Liver (tissue), 10 donors: ENCODE measurements at places on chromosomes 4 and X.
A peak's percentile ranks its signal among the peaks of the same experiment; 100 is the strongest.

- DNase-seq = peak; percentile 53
Observed at GRCh38 chr4:140861359-140862176, 105.4 kb upstream of the TBC1D9 start.

DNA sequence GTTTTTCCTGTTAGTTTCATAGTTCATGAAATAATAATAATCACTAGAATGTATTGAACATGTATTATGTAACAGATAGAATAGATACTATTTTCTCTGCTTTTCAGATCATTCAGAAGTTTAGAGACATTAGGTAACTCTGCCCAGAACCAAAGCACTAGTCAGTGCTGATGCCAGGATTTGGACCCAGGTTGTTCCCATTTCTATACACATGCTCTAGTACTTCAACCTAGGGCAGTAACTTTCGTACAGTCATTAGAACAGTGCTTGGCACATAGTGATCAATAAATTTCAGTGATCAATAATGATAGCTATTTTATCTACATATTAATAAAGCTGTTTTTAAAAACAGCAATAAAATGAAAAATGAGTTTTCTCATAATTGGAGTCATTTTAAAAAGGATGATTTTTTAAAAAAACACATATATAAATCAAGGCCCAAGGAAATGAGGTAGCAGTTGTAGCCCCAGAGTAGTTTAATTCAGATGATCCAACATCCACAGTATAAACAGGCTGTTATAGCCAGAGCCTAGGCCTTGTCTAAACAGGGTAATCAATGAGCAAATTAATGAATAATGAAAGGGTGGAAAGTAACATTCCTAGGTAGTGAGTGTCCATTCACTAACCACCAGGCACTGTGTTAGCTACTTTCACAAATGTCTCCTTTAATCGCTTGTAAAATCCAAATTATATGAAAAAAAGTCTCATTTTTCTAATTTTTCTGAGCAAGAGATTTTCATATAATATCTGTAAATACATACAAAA, 25.6 kb downstream of the TXK start:
- no peak for DNase-seq

DNA sequence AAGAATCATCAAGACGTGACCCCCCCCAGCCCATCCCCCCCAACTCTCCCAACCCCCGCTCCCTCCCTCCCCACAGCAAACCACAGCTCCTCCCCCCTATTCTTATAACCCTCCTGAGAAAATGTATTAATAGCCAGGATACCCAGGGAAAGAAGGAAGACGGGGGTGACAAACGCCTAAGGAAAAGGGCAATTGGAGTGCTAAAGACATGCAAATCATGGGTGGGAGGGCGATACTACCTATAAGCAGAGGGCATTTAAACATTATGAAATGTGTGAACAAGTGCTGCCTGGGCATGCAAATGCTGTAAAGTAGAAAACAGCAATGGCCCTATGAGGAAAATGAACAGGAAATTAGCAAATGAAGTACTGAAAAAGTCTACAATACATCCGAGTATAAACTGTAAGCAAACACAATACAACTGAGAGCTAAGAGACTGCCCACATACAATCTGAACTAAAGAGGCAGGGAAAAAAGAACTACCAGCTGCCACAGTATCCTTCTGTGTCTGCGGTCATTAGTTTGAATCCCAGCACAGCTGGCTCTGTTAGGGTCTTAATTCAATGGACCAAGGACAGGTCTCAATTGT, 2.4 kb downstream of the CXXC4 start:
- no peak for DNase-seq

DNA sequence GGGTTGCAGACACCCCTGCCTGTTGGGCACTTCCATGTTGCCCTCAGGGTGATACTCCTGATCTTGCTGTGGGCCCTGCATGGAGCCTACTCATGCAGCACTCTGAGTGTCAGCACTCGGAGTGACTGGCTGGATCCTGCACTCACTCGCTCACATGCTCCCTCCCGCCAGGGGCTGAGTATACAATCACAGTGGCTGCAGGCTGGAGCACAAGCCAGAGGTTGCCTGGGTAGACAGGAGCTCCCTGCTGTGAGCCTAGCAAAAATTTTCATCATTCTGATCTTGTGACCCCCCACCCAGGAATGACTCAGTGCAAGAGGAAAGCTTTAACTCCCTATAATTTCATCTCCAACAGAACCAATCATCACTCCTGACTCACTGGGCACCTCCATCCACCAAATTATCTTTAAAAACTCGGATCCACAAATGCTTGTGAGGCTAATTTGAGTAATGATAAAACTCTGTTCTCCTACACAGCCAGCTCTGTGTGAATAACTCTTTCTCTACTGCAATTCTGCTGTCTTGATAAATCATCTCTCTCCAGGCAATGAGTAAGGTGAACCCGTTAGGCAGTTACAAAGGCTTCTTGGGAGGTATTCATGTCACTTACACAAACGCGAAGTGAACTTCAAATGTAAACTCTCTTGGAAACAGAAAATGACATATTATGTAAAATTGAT, 1180.8 kb upstream of the PABPC4L start:
- DNase-seq = no peak

- no peak for DNase-seq
Observed at GRCh38 chr4:129929052-129929451, 833.1 kb downstream of the C4orf33 start.

DNA sequence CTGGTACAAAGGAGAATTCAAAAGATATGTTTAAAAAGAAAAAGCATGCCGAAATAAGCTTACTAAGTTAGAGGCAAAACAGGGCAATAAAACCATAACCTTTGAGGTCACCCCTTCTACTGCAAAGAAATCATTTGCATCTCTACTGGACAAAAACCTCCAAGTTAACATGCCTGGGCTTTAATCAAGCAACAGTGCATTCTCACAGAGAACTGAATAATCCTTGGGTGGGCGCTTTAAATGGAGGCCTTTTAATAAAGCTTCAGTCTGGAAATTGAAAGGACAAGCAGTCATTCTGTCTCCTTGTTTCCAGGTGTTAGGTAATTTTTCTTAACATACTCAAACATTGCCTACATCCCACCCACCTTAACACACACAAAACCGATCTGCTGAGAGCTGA, 34.6 kb upstream of the SMS start:
- DNase-seq = no peak

DNA sequence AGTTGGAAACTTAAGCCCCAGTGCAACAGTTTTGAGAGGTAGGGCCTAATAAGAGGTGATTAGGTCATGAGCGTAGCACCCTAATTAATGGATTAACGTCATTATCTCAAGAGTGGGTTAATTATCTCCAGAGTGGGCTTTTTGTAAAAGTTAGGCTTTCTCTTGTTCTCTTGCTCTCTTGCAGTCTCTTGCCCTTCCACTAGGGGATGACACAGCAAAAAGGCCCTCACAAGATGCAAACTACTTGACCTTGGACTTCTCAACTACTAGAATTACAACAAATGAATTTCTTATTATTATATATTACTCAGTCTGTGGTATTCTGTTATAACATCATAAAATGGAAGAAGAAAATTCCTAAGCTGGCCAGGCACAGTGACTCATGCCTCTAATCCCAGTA, 22.1 kb upstream of the NDST3 start:
- no peak for DNase-seq

- DNase-seq = no peak
Observed at GRCh38 chrX:133646719-133647116, 231.4 kb upstream of the GPC4 start.

DNA sequence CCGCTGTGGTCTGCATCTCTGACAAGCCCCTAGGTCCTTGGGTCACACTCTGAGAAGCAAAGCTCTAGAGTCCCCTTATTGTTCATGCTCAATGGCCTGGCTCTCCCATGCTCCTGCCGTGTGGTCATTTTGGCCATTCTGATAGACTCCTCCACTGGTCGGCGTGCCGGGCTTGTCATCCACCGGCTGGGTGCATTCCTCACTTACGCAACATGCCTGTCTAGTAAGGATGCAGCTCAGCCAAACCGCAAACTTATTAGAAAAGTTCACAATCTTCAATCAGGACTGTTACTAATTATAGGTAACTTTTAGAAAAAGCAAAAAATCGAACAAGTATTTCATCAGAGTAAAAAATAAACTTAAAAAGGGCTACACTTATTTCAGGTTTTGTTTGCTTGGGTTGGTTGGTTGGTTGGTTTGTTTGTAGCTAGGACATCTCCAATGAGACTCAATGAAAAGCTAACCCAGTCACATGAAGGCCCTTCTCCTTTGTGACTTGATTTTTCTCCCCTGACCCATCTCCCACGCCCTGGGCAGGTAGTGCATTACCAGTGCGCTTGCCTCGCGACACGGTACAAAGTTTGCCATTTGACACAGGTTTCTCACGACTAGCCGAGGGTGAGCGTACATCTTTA, 41.0 kb downstream of the IRF2 start:
- DNase-seq = no peak

DNA sequence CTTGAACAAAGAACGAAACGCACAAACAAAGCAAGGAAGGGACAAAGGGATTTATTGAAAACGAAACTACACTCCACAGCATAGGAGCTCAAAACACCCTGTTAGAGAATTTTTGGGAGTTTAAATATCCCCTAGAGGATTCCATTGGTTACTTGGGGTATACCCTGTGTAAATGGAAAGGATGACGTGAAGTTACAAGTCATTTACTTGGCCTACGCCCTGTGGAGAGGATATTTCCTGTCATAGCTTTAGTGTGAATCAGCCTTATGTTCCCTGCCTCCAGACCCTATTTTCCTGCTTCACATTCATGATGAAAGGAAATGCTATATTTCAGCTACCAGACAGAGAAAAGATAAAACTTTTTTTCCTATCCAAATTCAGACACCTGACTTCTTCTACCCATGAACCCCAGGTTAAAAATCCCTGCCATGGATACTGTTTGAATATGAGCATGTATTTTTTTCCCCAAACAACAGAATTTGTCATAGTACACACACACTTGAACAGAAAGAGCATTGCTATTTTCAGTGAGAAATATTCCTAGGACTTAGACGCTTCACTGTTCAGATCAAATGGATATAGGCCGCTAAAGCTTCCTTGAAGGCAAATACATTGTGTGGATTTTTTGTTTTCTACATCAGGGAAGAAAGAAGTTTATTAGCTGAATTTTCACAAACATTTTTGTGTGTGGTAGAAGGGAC, 20.4 kb downstream of the PIN4 start:
- DNase-seq = no peak

DNA sequence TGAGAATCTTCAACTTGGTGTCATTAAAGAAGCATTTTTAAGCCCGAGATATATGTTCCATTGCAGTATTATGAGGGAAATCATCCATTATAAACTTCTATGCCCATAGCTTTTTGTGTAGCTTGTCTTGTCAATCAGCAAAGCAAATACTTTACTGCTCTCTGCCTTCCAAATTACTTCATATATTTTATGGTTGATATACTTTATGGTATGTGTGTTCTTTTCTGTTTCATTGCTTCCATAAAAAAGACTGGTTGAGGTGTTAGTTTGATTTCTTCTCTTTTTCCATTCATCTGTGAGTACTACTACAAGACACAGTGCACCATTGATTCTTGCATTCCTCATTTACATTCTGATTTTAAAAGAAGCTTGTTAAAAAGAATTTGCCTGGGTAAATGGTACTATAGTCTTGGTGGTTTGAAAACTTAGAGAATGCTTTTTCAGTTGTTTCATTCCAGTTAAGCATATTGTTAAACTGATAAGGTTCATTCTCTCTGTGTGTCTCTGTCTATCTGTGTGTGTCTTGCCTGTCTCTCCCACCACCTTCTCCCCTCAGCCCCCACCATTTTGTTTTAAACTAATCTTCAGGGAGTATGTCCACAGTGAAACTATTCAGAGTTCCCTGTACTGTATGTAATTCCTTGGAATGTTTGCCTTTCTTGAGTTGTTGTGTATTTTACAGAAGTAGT, 27.1 kb downstream of the STAG2 start:
- DNase-seq = no peak

- no peak for DNase-seq
Observed at GRCh38 chr4:149161247-149161646, 654.4 kb downstream of the IQCM start.

- DNase-seq = no peak
Observed at GRCh38 chr4:181971973-181972372, 271.2 kb upstream of the TENM3 start.

- DNase-seq = no peak
Observed at GRCh38 chr4:142150483-142150882, 514.1 kb downstream of the IL15 start.

- peak; percentile 72 for DNase-seq
Observed at GRCh38 chr4:101345596-101346350, 1.6 kb downstream of the PPP3CA start.
